ENCODE measurements at places on chromosomes 13 and 19.

DNA sequence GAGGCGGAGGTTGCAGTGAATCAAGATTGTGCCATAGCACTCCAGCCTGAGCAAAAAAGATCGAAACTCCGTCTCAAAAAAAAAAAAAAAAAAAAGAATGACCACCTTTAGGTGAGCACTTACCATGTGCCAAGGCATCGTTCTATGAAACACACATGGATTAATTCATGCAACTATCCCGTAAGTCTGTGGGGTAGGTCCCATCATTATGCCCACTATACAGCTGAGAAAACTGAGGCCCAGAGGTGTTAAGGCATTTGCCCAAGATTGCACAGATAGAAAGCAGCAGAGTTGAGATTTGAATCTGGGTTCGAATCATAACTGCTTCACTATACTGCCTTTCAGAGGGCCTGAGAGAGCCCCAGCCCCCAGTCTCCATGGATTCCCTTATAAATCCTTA lies 2.3 kb downstream of the GMFG start:
- no peak for DNase-seq

GRCh38 chr13:111913761-111914140 lies 153.2 kb upstream of the SOX1 start:
- DNase-seq, result no peak

- DNase-seq, result no peak
Measured at GRCh38 chr13:66117563-66117962, 1112.6 kb downstream of the PCDH9 start.

- no peak for DNase-seq
Measured at GRCh38 chr19:31535691-31536460, 186.6 kb upstream of the TSHZ3 start.

GRCh38 chr13:109166804-109167203 lies 537.4 kb downstream of the MYO16 start:
- no peak for DNase-seq

GRCh38 chr19:4061683-4062418 lies 4.8 kb downstream of the ZBTB7A start:
- no peak for DNase-seq

DNA sequence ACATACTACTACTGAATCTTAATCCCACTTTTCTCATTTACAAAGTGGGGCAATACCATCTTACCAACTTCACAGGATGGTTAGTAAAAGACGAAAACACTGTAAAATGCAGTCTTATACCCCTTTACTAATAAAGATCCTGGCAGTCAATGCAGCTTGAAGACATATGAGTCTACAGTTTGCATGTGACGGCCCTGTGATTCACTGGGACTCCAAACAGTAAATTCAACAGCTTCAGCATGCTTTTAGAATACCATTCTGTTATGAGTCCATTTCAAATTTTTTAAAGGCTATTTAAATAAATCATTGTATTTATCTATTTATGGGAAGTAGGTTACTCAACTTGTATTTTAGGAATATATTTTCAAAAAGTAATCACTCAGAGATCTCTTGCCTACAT lies 629.1 kb downstream of the LIG4 start:
- no peak for DNase-seq

DNA sequence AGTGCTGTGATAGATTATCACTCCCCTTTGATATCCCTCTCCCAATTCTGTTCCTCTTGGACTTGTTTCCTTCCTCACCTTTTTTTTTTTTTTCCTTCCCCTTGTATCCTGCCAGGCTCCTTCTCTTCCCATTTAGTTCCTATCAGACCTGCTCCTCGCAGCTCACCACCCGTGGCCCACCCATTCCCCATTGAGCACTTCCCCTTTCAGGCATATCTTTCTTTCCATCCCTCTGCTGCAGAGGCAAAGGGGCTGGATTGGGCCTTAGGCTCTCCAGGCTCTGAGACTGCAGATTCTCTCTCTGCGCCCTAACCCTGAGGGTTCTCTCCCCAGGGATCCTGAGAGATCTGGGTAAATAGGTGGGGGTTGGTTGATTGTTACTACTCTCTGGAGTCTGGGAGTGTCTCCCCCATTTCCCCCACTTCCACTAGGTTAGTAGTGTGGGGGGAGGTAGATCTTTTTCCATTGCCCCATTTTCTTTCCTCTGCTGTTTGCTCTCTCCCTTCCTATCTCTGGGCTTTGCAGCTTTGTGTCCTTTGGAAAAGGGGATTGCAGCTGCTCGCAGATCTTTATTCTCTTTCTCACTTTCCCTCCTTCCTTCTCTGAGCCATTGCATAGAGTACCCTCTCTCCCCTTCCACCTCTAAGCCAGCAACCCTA lies 2.3 kb downstream of the ARHGAP35 start:
- no peak for DNase-seq

DNA sequence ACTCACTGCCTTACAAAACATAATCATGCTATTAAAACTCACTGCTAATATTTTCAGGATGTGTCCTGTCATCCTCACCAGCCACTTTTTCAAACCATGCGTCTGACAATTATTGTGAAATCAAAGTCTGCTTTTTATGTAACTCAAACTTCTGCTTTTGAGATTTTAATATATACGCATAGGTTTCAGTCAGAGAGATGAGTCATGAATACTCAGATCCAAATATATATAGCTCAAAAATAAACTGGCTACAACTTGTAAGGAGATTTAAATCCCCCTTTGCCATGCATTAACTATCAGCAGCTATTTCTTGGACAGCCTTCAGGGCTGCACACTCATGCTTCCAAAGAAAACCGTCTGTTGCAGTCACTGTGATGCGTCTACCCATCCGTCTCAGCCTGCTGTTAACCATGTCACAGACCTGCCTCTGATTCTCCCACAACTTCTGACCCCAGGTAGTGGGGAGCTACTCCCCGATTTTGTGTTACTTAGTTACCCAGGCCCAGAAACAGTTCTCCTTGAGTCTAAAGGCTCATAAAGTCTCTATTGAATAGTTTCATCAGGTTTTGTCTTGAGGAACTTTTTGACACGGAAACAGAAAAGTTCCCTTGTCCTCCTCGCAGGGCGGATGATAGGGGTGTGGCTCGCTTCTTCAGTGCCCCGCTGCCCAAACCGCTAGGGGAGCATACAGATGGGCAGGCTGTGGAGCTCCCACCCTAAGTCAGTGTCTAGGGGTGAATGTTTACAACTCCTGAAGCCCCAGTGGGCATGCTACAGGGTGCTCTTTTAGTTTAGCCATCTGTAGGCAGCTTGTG lies 33.8 kb upstream of the SGCG start:
- peak; percentile 24 for DNase-seq

DNA sequence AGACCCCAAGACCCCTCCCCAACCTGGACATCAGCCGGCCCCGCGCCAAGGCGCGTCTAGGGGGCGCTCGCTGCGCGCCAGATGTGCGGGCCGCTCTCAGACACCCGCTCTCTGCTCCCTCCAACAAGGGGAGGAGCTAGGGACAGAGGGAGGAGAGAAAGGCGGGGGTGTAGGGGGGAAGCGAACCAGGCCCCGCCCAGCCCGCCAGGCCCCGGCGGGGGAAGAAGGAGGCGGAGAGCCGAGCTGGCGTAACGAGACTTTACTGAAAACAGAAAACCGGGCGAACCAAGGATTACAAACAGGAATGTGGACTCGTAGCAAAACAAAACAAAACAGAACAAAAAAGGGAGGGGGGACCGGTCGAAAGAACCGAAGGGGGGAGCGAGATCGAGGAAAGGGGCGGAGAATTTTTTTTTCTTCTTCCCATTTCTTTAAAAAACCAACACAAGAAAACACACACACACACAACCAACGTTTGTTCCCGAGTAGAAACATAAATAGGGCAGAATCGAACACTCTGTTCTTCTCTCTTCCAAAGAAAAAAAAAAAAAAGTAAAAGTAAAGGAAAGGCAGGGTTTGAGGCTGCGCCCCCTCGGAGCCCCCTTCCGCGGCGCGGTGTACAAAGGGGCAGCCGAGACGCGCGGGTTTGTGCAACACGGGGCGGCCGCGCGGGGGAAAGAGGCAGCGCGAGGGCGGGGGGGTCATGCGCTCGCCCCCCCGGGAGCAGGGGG lies 1.7 kb downstream of the JUND start:
- peak; percentile 95 for DNase-seq

- DNase-seq, result no peak
Measured at GRCh38 chr13:107185889-107186288, 618.0 kb upstream of the ARGLU1 start.

DNA sequence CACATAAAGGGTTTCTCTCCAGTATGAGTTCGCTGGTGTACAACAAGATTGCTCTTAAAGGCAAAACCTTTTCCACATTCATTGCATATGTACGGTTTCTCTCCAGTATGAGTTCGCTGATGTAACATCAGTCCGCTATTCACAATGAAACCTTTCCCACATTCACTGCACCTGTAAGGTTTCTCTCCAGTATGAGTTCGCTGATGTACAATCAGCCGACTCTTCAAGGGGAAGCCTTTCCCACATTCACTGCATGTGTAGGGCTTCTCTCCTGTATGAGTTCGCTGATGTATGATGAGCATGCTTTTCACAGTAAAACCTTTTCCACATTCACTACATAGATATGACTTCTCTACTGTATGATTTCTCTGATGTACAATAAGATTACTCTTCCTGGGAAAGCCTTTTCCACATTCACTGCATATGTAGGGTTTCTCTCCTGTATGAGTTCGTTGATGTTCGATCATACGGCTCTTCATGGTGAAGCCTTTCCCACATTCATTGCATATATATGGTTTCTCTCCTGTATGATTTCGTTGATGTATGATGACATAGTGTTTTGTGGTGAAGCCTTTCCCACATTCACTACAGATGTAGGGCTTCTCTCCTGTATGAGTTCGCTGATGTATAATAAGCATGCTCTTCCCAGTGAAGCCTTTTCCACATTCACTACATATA lies 6.0 kb upstream of the ZNF614 start:
- no peak for DNase-seq

GRCh38 chr19:38079926-38080380 lies 144.1 kb downstream of the DPF1 start:
- DNase-seq, result peak; percentile 11

GRCh38 chr19:30411714-30412113 lies 39.5 kb downstream of the ZNF536 start:
- no peak for DNase-seq

- DNase-seq, result no peak
Measured at GRCh38 chr19:9073806-9074205, 13.1 kb upstream of the OR1M1 start.

- no peak for DNase-seq
Measured at GRCh38 chr19:1844513-1845124, 3.7 kb downstream of the REXO1 start.

DNA sequence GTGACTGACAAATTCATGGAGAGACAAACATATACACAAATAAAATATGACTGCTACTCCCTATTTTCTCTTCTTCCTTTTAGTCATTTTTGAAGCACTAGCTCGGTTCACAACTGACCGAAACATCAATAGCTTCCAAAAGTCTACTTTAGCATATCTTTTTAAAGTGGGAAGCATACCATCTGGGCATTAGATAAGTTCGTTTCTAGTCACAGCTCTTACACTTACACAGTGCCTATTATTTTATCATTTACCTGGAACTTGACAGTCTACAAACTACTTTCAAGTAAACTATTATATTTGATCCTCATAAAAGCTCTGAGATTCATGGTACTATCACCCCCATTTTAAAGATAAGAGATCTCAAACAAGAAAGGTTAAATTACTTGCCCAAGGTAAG lies 458.5 kb downstream of the LMO7 start:
- DNase-seq, result no peak

DNA sequence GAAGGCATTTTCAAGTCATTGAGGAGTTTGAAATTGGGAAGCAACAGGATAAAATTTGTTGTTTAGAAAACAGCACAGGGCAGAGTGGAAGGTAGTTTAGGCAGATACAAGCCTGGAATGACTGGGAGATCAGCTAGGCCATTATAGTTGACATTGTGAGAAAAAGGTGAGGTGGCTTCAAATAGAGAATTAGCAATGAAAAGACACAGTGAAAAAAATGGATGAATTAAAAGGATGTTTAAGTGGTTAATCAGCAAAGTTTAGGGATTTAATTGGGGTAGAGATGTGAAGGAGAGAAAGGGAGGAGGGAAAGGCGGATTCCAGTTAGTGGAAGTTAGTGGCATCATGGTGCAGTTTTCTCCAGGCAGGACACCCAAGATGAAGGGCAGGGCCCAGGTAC lies 570.5 kb upstream of the GPC6 start:
- DNase-seq, result no peak

GRCh38 chr13:50609011-50609410 lies 234.5 kb downstream of the DLEU7 start:
- no peak for DNase-seq

GRCh38 chr13:39217471-39217870 lies 179.2 kb downstream of the NHLRC3 start:
- no peak for DNase-seq

DNA sequence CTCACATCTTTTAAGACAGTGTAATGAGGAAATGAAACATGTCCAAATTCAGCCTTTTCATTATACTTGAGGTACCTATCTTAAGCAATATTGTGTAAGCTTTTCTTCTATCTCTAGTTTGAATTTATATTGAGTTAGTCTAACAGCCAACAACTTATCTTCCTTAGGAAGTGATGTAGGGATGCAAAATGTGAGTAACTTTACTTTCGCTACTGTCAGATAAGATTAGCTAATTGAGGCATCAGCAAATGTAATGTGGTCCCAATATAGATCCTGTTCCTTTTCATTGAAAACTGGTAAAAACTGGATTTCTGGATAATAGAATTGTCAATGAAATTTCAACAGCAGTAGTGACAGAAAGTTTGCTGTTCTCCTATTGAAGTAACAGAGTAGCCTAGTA lies 902.2 kb downstream of the GPC5 start:
- no peak for DNase-seq

DNA sequence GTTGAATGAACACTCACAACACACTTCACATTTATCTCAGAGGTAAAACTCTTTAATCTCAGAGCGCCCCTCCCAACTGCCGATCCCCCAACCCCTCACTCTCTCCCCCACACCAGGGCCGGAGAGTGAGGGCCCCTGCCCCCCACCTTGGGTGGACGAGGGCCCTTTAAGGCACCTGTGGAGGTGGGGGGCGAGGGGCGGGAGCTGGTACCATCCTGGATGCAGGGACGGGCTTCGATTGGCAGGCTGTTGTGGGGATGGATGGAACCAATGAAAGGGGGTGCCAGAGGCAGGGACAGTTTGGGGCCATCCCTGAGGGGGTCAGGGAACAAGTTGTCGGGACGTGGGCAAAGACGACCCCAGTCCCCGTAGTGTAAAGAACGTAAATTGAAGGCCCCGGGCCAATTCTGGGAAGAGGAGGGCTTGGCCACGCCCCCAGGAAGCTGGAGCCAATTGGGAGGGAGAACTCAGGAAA lies 1.7 kb upstream of the PNKP start:
- DNase-seq, result no peak

DNA sequence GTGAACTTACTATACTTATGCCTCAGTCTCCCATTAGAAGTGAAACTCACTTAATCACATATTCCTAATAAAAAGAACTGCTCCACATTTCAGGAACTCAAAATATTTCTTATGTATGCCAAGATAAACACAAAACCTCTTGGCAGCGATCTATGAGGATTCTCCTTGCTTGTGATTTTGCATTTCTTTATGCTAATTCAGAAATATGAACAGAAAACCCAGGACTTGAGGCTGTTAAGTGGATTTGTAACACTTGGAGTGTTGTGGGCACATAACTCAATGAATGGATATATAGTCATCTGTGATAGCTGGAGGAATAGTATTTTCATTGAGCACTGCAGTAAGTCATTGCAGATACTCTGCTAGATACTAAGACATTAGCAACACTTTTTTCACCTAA lies 5.6 kb upstream of the KATNAL1 start:
- DNase-seq, result no peak

GRCh38 chr19:58182577-58182988 lies 278 bp upstream of the ZNF274 start:
- DNase-seq, result no peak
